NCI-H2107 (cell line): ENCODE measurements at places on chromosomes 1 and 21.

- DNase-seq = peak; percentile 22
Observed at GRCh38 chr21:35738347-35738961, 321.9 kb downstream of the SETD4 start.

DNA sequence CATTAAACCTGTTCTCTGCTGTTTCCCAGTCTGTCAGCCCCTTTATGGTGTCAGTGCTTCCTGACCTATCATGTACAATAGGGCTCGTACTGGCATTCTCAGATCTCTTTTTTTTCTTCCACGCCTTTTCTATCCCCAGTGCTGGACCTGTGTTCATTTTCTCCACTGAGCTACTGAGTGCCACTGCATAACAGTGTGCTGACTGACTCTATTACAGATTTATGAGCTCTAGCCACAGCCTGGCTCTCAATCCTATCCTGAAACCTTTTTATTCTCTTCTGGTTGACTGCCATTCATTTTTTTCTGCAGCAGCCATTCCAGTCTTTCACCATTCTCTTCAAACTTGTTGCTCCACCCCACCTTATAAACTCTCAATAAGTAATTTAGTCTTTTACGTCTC is 59.6 kb upstream of the MACF1 start:
- no peak for DNase-seq

DNA sequence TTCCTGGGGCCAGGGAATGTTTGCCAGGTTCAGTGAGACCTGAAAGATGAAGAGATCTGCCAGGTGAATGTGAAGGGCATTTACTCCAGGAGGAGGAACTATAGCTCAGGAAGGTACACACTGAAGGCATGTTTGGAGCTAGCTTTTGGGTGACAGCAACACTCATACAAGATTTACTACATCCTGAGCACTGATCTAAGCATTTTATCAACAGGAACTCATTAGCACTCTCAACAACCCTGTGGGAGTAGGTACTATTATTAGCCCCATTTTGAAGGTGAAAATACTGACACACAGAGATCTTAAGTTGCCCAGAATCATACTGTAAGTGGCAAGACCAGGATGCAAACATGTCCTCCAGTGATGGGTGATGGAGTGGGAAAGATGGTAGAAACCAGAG is 6.7 kb downstream of the GADD45A start:
- DNase-seq = no peak

GRCh38 chr1:232553809-232554208 is 76.1 kb downstream of the SIPA1L2 start:
- DNase-seq = no peak

GRCh38 chr1:220370041-220370700 is 97.9 kb upstream of the RAB3GAP2 start:
- DNase-seq = peak; percentile 44

DNA sequence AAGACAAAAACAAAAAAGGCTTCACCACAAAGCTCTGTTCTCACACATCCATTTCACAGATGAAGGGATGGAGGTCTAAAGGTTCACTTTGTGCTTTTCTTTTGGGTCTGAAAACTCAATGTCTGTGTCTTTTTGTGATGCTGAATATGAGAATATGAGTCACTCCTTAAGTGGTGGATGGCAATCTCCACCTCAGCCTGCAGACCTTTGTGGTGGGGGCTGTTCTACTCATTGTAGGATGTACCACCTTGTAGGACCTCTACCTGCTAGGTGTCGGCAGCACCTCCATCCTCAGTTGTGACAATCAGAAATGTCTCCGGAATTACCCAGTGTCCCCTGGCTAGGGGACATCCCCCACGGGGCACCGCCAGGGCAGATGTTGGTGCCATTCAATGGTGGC is 42.8 kb downstream of the UBASH3A start:
- no peak for DNase-seq

DNA sequence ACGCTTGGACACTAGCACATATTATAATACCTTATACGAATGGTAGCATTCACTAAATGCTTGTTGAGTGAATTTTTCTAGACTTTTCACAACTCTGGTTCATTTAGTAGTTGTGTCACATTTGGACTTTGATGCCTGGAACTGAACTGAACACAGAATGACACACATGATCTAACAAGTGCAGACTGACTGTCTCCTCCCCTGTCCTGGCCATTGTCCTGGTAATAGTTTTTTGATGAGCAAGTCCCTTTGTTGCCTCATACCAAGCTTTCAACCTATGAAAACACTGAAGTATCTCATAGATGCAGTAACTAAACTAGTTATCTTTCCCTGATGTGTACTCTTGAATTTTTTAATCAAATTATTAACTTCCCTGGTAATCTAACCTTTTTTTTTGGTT is 66.4 kb downstream of the LRRC8D start:
- DNase-seq = no peak

DNA sequence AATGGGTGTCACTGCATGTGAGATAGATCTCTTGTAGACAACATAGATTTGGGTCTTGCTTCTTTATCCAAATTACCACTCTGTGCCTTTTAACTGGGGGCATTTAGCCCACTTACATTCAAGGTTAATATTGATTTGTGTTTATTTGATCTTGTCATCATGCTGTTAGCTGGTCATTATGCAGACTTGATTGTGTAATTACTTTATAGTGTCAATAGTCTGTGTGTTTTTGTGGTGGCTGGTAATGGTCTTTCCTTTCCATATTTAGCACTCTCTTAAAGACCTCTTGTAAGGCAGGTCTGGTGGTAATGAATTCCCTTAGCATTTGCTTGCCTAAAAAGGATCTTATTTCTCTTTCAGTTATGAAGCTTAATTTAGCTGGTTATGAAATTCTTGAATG is 29.6 kb downstream of the ZNF691 start:
- DNase-seq = no peak

GRCh38 chr1:183604038-183604808 is 14.0 kb upstream of the NCF2 start:
- DNase-seq = no peak

GRCh38 chr1:38068220-38068979 is 21.8 kb upstream of the POU3F1 start:
- no peak for DNase-seq

- no peak for DNase-seq
Observed at GRCh38 chr1:48227165-48228013, 4.9 kb downstream of the SLC5A9 start.

- no peak for DNase-seq
Observed at GRCh38 chr1:3787745-3788605, 8.3 kb downstream of the LRRC47 start.

- no peak for DNase-seq
Observed at GRCh38 chr1:199101139-199101538, 462.3 kb downstream of the PTPRC start.

DNA sequence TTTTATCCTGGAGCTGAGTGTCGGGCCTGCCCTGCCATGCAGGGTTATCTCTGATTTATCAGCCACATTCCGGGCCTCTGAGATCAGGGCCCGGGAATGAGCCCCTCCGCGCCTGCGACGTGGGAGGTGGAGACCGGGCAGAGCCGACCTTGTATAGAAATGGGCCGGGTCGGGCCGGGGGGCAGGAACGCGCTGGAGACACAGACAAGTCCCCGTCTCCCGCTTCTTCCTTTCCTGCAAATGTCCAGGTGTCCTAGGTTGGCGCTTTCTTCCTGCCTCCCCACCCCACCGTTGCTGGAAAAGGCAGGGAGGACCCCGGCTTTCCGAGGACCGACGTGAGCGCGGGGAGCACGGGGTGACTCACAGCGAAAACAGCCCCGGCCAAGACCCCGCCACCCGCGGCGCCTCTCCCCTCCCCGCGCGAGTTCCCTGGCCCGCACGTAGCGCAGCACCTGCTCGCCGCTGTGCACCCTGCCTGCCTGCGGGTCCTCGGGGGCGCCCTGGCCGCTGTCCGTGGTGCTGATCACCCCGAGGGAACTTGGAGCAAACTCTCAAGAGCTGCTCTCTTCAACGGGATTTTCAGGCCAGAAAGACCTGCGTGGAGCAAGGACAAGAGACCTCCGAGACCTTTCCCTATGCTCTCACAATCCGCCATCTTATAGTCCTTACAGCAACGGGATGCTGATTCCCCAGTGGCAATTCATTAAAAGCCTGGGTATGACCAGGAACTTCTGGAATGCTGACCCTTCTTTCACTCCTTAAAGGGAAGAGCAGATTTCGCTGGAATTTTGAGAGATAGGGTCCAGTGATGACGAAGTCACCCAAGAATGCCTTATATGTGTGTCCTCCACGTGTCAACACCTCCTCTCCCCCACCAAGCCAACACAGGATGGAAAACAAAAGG is 475 bp upstream of the NPPB start:
- DNase-seq = no peak

DNA sequence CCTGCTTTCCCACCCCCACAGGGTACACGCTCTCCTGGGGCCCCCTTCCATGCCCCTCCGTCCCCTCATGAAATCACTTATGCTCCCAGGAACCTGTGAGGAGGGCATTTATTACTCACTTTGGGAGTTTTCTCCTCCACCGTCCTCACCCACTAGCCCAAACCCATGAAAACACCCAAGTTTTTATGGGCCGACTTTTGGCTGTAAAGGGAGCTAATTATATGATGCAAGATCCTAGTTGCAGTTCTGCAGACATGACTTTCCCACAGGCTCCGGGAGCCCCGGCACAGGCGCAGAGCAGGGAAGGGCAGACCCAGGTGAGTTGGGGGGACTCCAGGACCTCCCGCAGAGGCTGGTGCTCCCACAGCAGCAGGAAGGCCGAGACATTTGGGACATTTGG is 29.7 kb downstream of the EPHA2 start:
- no peak for DNase-seq

DNA sequence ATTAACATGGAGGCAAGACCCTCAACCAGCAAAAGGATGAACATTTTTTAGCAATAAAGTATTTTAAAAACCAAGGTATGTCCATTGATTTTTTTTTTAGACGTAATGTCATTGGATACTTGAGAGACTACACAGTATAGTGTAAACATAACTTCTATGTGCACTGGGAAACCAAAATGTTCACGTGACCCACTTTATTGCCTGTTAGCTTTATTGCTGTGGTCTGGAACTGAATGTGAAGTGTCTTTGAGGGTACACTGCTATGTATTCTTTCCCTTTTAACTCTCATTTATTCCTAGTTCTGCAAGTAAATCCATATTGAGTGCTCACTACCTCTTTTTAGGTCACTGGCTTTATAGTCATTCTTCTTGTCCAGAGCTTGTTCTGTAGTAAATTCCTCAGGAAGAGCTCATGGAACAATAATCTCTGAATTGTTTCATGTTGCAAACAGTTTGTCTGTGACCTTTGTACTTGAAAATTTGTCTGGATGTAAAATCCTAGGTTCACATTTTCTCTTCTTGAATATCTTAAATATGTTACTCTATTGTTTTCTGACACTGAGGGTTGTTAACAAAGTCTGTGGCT is 20.6 kb downstream of the ABCD3 start:
- DNase-seq = peak; percentile 20

GRCh38 chr1:228508840-228509415 is 21.7 kb downstream of the RNF187 start:
- no peak for DNase-seq

- DNase-seq = no peak
Observed at GRCh38 chr1:151839082-151839412, 573 bp downstream of the C2CD4D start.

GRCh38 chr1:244155661-244156060 is 104.6 kb downstream of the ZBTB18 start:
- no peak for DNase-seq

DNA sequence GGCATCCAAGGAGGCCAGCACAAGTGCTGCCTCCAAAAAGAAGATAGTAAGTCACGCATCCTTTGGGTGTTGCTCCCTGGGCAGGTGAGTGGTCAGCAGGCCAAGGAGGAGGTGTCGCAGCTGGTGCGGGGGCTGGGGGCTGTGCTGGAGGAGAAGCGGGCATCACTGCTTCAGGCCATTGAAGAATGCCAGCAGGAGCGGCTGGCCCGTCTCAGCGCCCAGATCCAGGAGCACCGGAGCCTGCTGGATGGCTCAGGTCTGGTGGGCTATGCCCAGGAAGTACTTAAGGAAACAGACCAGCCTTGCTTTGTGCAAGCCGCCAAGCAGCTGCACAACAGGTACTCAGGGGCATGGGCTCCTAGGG is 4.3 kb downstream of the TRIM46 start:
- no peak for DNase-seq

DNA sequence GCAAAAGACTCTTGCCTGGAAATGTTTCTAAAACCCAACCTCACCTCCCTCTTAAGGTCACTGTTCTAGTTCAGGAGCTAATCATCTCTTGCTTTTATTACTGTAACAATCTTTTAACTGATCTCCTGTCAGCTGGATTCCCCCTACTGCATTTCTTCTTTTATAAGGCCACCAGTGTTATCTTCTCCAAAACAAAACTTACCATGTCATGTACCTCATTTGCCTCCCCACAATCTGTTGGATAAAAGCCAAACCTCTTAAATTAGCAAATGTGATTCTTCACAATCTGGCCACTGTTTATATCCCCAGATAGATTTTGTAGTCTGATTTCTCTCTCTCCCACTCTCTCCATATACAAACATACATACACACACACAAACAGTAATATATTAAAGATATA is 143.3 kb downstream of the DENND1B start:
- no peak for DNase-seq

- DNase-seq = no peak
Observed at GRCh38 chr1:22722901-22723550, 12.4 kb downstream of the EPHB2 start.

DNA sequence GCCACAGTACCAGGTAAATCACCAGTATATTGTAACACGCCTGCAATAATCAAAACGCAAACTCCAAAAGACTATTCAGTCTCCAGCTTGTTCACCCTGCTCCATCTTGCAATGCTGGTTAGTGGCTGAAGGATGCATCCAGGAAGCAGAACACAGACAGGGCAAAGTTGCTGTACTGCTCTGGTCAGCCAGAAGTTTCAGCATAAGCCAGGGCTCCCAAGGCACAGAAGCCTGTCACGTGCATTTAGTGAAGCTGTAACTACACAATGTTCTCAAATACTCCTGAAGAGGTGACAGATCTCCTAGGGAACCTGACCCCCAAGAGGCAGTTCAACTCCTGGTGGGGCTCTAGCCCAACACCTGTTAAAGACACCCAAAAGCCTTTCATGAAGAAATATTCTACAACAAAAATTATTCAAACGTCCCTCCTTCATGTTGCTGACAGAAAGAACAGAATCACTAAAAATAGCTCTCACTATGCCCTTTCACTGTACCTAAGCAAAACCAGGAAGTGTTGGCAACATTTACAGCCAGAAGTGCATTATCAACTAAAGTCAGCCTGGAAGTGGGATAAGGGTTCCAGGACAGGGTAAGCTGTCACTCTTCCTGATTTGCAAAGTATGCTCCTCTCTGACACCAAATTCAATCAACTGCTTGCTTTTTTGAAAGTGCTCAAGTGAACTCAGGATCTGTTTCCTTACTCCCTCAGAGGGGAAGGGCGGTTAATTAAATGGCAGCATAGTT is 52.1 kb downstream of the SLC35D1 start:
- DNase-seq = no peak

- DNase-seq = no peak
Observed at GRCh38 chr1:154772606-154773506, 97.2 kb downstream of the KCNN3 start.

- DNase-seq = no peak
Observed at GRCh38 chr1:220421508-220421907, 106.4 kb upstream of the MARK1 start.

DNA sequence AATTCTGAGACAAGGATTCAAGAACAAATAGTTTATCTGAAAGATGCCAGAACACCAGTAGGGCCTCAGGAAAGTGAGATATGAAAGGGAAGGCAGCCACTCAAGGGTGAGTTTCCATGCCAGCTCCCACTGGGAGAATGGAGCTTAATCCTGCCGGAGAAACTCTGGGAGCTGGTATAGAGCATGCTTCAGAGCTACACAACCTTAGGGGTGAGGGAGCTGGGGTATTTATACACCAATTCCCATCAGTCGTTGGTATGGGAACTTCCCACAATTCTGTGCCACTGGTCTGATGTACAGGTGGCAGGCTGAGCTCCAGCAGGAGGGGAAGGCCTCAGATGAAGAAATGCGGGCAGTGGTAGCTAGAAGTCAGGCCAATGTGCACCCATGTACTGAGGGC is 86.6 kb downstream of the KAZN start:
- no peak for DNase-seq
